ENCODE measurements at places on chromosomes 1 and 21. TPM values are rescaled to one million over a fixed set of nuclear protein-coding genes. Genes with fewer than 3 reads are reported as not detected.

The GSTM5 gene
- not detected for total RNA-seq

The C1orf50 gene
- 2.1 TPM for total RNA-seq

The TNFRSF25 gene
- 3.2 TPM for total RNA-seq

The LCE1A gene
- not detected for total RNA-seq

The TRAPPC10 gene
- total RNA-seq: 17.7 TPM

The CLCNKB gene
- total RNA-seq: 0.06 TPM

The SLAMF6 gene
- total RNA-seq: not detected

The PHGDH gene
- 84.9 TPM for total RNA-seq

The DYNLT4 gene
- 0.73 TPM for total RNA-seq

The SLC5A3 gene
- total RNA-seq: 4.0 TPM

The HES4 gene
- total RNA-seq: 36.5 TPM

The LPGAT1 gene
- total RNA-seq: 34.9 TPM

The TDRKH gene
- total RNA-seq: 5.7 TPM

The ARHGEF10L gene
- total RNA-seq: 5.8 TPM

The ZSCAN20 gene
- 2.4 TPM for total RNA-seq
